Glomerular endothelial cell (primary cell): ENCODE measurements at places on chromosomes 5 and 9. TPM values are rescaled to one million over a fixed set of nuclear protein-coding genes. Genes with fewer than 3 reads are reported as not detected.

GABRG2 gene
- not detected in 2 replicates for total RNA-seq

RANBP3L gene
- not detected in 2 replicates for total RNA-seq

TTC39B gene
- 3.6 and 5.1 TPM in 2 replicates for total RNA-seq

SV2C gene
- not detected in 2 replicates for total RNA-seq

SLC34A1 gene
- not detected in 2 replicates for total RNA-seq

MSANTD3 gene
- 112 and 129 TPM in 2 replicates for total RNA-seq

TMEM203 gene
- total RNA-seq = 24.3 and 32.1 TPM in 2 replicates

MAP1B gene
- total RNA-seq = 401 and 515 TPM in 2 replicates

PPP1R26 gene
- total RNA-seq = 16.4 and 19.8 TPM in 2 replicates

OGN gene
- total RNA-seq = not detected in 2 replicates

ZNF367 gene
- total RNA-seq = 0.68 and 1.8 TPM in 2 replicates

SMC5 gene
- total RNA-seq = 11.9 and 23.6 TPM in 2 replicates

FAM221B gene
- not detected in 2 replicates for total RNA-seq

ASPN gene
- not detected in 2 replicates for total RNA-seq

PARP8 gene
- 2.0 and 4.5 TPM in 2 replicates for total RNA-seq

PDE6A gene
- not detected in 2 replicates for total RNA-seq

CWC27 gene
- 12.7 and 24.0 TPM in 2 replicates for total RNA-seq

KIF4B gene
- total RNA-seq = 0.23 and 0.39 TPM in 2 replicates

SPARC gene
- 2,016 and 3,575 TPM in 2 replicates for total RNA-seq

PRUNE2 gene
- total RNA-seq = 7.1 and 9.6 TPM in 2 replicates

ERGIC1 gene
- 168 and 172 TPM in 2 replicates for total RNA-seq

HDAC3 gene
- total RNA-seq = 30.9 and 43.3 TPM in 2 replicates

PCDHB15 gene
- 0.97 and 1.7 TPM in 2 replicates for total RNA-seq

APC gene
- total RNA-seq = 43.4 and 53.7 TPM in 2 replicates
